DMS79 treated with DMSO at 0.1 percent for 48 hours (cell line): ENCODE measurements at places on chromosomes 3 and 15.
A peak's percentile ranks its signal among the peaks of the same experiment; 100 is the strongest.

- DNase-seq, result no peak
Observed at GRCh38 chr15:98513428-98513986, 134.8 kb upstream of the IGF1R start.

GRCh38 chr3:54570008-54570407 lies 357.9 kb downstream of the LRTM1 start:
- DNase-seq, result no peak

- DNase-seq, result no peak
Observed at GRCh38 chr15:39462691-39463090, 118.2 kb upstream of the THBS1 start.

DNA sequence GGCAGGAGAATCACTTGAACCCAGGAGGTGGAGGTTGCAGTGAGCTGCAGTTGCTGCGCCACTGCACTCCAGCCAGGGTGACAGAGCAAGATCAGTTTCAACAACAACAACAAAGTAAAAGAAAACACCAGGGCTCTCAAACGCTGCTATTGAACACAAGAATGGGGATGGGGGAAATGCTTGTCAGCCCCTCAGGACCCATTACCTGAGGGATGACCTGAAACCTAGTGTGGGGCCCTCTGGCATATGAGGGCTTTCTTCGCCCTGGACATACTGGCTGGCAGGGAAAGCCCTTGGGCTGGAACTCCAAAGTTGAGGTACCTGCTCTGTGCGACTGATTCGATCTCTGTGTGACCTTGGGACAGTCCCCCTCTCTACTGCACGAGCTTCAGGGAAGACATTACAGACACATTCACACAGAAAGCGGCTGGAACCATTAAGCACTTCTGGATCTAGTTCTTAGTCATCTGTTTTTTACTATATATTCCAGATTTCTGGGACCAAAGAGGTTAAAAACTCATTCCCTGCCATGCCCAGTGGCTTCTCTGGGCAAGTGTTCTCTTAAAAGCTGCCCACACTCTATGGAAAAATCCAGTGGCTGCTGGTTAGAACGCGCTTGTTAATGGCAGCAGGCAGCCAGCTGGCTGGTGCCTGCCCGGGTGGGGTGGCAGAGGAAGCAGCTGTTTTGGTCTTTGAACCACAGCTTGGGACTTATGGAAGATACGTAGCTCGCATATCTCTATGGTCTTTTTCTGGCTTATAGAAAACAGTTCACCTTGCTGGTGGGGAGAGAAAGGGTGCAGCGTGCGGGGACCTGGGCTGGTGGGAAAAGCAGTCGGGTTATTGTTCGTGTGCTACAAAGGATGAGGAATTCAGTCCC lies 57.2 kb downstream of the ATP1B3 start:
- no peak for DNase-seq

DNA sequence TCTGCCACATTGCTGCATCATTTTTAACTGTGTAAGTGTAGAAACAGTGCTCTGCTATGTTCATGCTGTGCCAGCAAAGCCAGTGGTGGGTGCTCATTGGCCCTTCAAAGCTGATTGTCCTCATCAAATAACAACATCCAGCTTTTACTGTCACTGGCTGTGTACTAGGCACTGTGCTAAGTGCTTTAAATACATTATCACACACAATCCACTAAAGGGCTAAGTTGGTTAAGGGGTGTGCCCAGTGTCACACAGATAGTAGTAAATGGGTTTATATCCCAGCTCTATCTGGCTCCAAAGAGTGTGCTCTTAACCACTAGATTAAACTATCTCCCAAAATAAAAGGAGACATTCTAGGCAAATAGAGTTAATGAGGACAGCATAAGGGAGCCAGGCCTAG lies 7.7 kb downstream of the TUBGCP4 start:
- no peak for DNase-seq

GRCh38 chr3:126259411-126260391 lies 79.3 kb upstream of the ALDH1L1 start:
- no peak for DNase-seq

DNA sequence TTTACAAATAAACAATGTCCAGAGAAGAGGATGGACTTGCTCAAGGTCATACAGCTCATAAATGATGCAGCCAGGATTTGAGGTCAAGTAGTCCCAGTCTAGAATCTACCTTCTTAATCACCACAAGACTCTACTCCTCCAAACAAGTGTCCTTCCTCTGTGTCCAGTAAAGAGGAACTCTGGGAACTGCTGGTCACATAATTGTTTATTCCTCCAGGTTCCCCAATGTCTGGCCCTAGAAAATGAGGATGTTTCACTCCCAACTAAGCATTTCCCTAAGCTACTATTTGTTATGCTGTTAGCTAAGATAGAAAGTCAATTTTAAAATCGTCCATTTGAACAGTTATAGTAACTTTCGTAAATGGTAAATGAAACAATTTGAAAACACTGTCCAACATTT lies 192.4 kb downstream of the FHIT start:
- DNase-seq, result no peak

GRCh38 chr15:73357999-73358665 lies 10.6 kb downstream of the HCN4 start:
- DNase-seq, result no peak

DNA sequence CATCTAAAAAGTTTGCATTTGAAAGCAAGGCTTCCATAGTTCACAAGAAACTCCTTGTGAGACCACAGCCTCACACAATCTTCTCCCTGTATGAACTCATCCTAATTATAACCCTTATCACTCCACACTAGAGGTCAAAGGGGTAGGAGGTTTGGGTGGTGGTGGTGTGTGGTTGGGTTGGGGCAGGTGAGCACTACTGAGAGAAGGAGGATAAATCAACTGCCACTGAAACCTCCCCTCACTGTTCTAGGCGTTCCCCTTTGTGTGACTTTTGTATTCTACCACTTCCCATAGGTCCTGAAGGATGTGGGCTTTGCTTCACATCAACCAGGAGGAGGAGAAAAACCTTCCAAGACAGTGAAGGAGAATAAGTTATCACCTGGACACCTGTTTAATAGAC lies 6.4 kb upstream of the AGBL1 start:
- DNase-seq, result no peak

GRCh38 chr3:96000966-96001365 lies 813.4 kb upstream of the EPHA6 start:
- no peak for DNase-seq

GRCh38 chr15:83871808-83872559 lies 218.1 kb downstream of the ADAMTSL3 start:
- DNase-seq, result no peak

DNA sequence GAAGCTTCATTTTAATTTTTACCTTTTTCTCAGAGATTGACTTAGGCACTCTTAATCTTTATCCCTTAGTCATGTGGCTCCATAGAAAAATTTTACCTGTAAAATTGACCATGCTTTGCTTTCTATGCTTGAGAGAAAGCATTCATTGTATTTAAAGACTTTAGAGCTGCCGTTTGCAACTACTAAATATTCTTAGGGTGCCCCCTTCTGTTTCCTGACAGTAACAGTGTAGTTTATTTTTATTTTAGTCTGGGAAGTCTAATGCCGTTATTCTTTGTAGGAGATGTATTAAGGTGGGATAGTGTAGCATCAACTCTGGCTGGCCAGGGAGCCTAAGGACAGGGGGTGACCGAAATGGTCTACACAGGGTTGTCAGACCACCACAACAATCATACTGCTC lies 84.5 kb upstream of the SYNPR start:
- peak; percentile 15 for DNase-seq

DNA sequence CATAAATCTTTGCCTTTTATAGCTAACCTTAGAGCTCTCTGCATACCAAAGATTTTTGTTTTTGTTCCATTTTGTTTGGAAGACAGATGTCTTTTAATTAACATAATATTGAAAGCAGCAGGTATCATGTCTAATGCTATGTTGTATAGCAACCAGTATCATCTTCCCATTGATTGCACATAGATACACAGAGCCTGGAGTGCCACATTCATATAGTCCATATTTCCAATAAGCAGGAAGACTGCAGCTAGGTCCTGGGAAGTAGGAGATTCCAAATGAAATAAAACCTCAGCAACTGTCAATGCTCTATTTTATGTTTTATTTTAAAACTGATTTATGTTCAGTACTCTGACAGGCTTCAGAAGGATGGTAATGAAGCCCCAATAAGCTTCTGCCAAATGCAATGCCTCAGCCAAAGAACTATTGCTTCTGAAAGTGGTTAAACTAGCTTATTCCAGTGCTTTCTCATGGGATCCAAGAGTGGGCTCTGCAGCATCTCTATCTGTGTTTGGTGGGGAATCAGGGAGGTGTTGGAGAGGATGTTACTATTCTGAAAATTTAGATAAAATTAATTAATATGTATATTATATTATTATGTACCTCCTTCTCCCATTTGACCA lies 6.5 kb upstream of the KCNMB2 start:
- DNase-seq, result no peak

- no peak for DNase-seq
Observed at GRCh38 chr3:109337393-109337792, at the start of gene DPPA4. DPPA4 (minus strand) TSS chr3:109337546; CDS start chr3:109337517, 29 bp downstream.

DNA sequence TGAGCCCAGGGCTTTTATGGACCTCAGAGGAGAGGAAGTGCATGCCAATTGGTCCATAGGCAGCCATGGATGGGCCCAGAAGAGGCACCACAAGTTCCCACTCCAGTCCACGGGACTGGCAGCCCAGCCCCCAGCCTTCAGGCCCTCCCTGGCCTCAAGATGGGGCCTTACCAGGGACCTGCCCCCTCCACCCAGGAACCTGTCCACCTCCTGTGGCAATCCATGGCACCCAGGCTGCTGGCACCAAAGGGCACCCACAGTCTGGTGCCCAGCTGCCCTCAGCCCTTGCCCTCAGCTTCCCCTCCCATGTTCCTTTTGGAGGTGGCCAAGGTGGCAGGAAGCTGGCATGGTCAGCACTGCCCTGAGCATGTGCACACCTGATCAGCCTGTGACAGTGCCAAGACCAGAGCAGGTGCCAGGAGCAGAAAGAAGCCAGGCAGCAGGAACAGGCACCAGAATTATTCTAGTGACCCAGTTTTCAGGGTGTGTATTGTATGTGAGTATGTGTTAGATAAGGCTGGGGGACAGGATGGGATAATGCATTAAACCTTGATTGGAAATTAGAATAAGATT lies 415.0 kb downstream of the NTRK3 start:
- DNase-seq, result no peak

GRCh38 chr15:35141743-35142471 lies 56.8 kb upstream of the NANOGP8 start:
- DNase-seq, result no peak

- DNase-seq, result no peak
Observed at GRCh38 chr3:114714957-114715460, 421.2 kb downstream of the TIGIT start.

DNA sequence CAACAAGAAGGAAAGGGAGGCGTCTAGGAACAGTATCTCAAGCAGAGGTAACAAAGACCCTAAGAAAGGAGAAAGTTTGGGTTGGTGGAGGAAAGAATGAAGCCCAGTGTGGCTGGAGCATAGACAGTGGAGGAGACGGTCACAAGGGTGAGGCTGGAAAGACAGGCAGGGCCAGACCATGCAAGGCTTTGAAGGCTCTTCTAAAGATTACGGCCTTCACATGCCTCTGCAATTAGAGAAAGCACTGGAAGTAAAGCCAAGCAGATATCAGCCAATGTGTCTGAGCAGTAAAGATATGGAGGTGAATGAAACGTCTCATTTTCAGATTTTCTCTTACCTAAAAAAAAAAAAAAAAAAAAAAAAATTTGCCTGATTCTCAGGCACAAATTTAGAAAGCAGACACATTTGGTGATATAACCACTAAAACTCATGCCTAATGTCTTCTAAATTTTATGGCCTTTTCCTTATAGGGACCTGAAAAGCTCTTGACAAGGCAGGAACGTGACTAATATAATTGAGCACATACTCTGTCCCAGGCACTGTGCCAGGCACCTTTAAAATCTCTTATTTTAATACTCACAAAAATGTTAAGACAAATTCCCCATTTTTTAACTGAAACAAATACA lies 184.1 kb downstream of the MECOM start:
- no peak for DNase-seq

DNA sequence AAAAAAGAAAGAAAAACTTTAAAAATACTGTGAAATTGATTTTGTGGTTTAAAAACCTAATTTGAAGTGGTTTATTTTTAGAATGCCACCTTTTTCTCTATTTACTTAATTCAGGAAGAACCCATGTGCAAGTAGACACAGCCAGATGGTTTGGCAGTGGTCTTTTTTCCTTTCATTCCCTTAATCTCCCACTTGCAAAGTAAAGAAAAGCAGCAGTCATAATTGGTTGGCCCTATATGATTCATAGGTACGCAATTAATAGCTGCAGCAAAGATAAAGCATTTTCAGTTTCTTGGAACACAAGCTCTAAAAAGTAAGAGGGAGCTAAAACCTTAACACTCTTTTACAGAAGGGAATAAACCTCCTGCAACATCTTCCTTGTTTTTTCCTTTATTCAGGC lies 115.3 kb downstream of the MECOM start:
- no peak for DNase-seq

DNA sequence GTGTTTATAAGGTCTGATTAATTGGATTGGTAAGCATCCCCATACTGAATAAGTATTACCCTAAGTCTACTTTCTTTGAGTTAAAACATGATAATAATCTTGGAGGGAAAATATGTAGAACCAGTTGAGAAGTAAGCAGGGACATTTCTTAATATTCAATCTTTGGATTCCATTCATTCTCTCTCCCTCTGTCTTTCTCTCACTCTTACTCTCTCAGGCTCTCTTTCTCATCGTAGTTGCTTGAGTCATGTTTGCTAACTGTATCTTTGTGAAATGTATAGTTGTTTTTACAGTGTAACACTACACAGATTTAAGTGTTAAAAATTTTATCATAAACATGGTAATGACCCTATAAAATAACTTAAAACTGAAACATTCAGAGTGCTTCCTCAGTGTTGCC lies 163.8 kb downstream of the RSRC1 start:
- no peak for DNase-seq
